ENCODE measurements at places on chromosomes 6 and 20. TPM values are rescaled to one million over a fixed set of nuclear protein-coding genes. Genes with fewer than 3 reads are reported as not detected.

GRCh38 chr6:49519660-49520059 is 19.9 kb downstream of the GLYATL3 start:
- no peak for DNase-seq
- no peaks in the 10 kb centered on the region for H3K36me3 ChIP-seq
- H3K4me1 ChIP-seq = no peaks in the 10 kb centered on the region
- no peaks in the 10 kb centered on the region for H3K27me3 ChIP-seq

The NUDT3 gene
- polyA plus RNA-seq = 6.0 TPM

The NMBR gene
- not detected for polyA plus RNA-seq

The DEFB132 gene
- 0.06 TPM for polyA plus RNA-seq

DNA sequence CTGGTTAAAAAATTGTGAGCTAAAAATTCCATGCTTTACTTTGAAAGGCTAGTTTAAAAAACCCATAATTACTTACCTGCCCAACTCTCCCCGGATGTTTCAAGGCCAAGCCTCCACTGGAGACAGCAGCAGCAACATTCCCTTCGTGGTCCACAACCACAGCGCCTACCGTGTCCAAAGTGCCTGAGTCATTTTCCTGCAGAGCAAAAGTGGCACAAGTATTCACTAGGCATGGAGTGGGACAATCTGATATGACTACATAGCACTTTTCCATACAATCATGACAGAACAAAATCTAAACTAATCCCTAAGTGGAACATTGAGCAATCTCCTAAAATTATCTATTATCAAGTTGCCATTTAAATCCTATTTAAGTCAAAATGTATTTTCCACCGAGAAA is 104.8 kb downstream of the TASP1 start:
- DNase-seq = no peak
- H3K27ac ChIP-seq = no peak overlapping the region
- H3K27me3 ChIP-seq = no peaks in the 10 kb centered on the region
- H3K36me3 ChIP-seq = no peaks in the 10 kb centered on the region
- H3K4me1 ChIP-seq = no peaks in the 10 kb centered on the region

The MEP1A gene
- polyA plus RNA-seq = 45.6 TPM

The OR2J1 gene
- polyA plus RNA-seq = not detected

- H3K4me1 ChIP-seq = no peaks in the 10 kb centered on the region
- DNase-seq = no peak
- no peaks in the 10 kb centered on the region for H3K27me3 ChIP-seq
Measured at GRCh38 chr6:37602801-37603200, 94.9 kb downstream of the MDGA1 start.

- peaks cover 76% of the 10 kb centered on the region for H3K36me3 ChIP-seq
- H3K27me3 ChIP-seq = no peaks in the 10 kb centered on the region
- DNase-seq = no peak
- H3K27ac ChIP-seq = no peak overlapping the region
- H3K4me3 ChIP-seq = no peak overlapping the region
Measured at GRCh38 chr6:111381123-111381522, 101.9 kb downstream of the REV3L start.

The IER3 gene
- 193 TPM for polyA plus RNA-seq

The IMPG1 gene
- polyA plus RNA-seq = not detected

DNA sequence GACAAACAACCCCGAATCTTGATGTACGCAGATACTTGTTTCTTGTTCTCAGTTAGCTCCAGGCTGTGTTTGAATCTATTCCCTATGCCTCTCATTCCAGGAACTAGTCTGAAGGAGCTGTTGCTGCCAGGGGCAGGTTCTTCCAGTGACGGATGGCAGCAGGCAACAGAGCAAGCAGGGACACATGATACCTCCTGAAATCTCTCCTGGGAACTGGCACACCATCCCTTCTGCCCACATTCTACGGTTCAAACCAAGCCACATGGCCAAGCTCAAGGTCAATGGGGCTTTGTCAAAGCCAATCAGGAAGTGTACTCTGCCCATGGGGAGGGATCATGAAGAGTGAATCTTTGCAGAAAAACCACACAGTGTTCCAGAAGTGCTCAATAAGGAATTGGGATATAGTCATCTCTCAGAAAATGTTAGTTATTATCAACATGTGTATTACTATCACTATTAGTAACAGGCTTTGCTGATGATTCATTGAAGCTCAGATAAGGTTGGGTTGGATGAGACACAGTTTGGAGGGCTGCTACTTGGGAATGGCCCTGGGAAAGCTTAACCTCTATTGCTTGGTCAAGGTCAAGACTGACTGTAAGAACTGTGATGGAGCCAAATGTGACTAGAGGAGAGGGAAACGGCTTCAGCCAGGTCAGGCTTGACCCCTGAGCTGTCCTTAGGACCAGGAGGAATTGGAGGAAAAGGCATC is 454.9 kb downstream of the PTPRT start:
- DNase-seq = no peak
- H3K4me1 ChIP-seq = peaks cover 5% of the 10 kb centered on the region
- H3K27me3 ChIP-seq = no peaks in the 10 kb centered on the region
- no peak overlapping the region for H3K4me3 ChIP-seq

GRCh38 chr6:142942805-142943227 is 2.2 kb downstream of the HIVEP2 start:
- no peak overlapping the region for H3K4me3 ChIP-seq
- no peaks in the 10 kb centered on the region for H3K4me1 ChIP-seq
- H3K27ac ChIP-seq = peak overlapping the region; percentile 95
- H3K27me3 ChIP-seq = no peaks in the 10 kb centered on the region
- H3K36me3 ChIP-seq = no peaks in the 10 kb centered on the region

DNA sequence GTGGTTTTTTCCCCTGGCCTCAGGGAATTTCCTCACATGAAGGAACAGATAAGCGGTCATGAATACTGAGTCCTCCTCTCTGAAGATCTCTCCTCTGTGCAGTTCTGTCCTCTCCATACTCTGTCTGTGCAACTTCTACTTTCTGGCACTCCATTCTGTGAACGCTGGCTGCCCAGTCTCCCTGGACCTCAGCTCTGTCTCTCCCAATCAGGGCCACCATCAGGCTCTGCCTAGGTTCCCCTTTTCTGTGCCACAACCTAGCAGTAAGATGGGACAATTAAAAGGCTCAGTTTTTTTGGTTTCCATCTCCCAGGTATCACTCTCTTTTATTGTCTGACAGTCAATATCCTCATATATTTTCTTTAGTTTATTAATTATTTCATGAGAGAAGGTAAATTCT is 4.8 kb upstream of the ADGB start:
- H3K27me3 ChIP-seq = no peaks in the 10 kb centered on the region
- DNase-seq = no peak
- peaks cover 1% of the 10 kb centered on the region for H3K4me1 ChIP-seq
- H3K4me3 ChIP-seq = no peak overlapping the region
- H3K36me3 ChIP-seq = no peaks in the 10 kb centered on the region
- H3K27ac ChIP-seq = no peak overlapping the region

GRCh38 chr6:113779656-113780055 is 77.5 kb upstream of the MARCKS start:
- no peak overlapping the region for H3K27ac ChIP-seq
- H3K4me1 ChIP-seq = no peaks in the 10 kb centered on the region
- no peak overlapping the region for H3K4me3 ChIP-seq
- DNase-seq = no peak
- H3K36me3 ChIP-seq = no peaks in the 10 kb centered on the region

GRCh38 chr20:8471465-8471864 is 339.4 kb downstream of the PLCB1 start:
- H3K27ac ChIP-seq = no peak overlapping the region
- H3K4me3 ChIP-seq = no peak overlapping the region
- DNase-seq = no peak
- H3K4me1 ChIP-seq = no peaks in the 10 kb centered on the region
- H3K27me3 ChIP-seq = no peaks in the 10 kb centered on the region

The SASH1 gene
- 3.2 TPM for polyA plus RNA-seq

Data from sigmoid colon (tissue), 7 donors.